Non-pigmented ciliary epithelial cell (primary cell): ENCODE measurements at places on chromosomes 4 and X.

DNA sequence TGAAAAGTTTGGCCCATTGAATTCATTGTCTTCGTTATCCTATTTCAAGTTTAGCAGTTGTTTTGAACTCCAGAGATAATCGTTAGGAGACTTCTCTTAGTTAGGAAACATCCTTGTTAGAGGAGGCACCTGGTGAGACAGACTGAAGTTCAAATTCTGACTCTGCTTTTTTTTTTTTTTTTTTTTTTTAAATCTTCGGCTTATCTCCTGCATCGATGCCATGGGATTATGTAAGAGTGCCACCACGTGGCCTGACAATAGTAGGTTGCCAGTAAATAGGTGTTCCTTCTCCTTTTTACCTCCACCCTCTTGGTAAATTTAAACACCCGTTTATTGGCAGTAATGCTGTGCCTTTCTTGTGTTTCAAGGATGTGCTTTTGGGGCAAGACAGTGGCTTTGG lies 149.3 kb downstream of the SOWAHB start:
- no peak for DNase-seq

GRCh38 chrX:14899607-14900006 lies 26.4 kb downstream of the MOSPD2 start:
- peak; percentile 45 for DNase-seq

- no peak for DNase-seq
These were observed 45.0 kb downstream of the PIR start for GRCh38 chrX:15448010-15448639.

DNA sequence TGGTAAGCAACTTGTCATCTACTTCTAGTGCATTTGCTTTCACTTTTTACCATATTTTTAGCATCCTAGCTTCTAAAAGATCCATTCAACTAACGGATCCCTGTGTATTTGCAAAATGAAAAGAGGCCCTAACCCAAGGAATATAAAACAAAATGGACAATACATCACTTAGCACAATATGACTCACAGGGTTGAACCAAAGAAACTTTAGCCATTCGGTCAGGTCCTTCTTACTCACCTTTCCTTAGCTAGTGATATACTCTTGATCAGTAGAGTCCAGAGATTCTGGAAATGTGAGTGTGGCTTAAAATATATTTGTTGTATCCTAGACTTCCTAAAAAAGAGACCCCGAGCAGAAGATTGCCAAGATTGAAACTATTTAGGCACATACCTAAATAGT lies 19.5 kb downstream of the TMPRSS11E start:
- DNase-seq = no peak

GRCh38 chrX:35798042-35798441 lies at the start of gene MAGEB16:
MAGEB16 (plus strand) TSS chrX:35798342; CDS start chrX:35802197, 3,855 bp downstream.
- no peak for DNase-seq

- DNase-seq = no peak
These were observed 45.3 kb upstream of the PGRMC1 start for GRCh38 chrX:119190831-119191230.

DNA sequence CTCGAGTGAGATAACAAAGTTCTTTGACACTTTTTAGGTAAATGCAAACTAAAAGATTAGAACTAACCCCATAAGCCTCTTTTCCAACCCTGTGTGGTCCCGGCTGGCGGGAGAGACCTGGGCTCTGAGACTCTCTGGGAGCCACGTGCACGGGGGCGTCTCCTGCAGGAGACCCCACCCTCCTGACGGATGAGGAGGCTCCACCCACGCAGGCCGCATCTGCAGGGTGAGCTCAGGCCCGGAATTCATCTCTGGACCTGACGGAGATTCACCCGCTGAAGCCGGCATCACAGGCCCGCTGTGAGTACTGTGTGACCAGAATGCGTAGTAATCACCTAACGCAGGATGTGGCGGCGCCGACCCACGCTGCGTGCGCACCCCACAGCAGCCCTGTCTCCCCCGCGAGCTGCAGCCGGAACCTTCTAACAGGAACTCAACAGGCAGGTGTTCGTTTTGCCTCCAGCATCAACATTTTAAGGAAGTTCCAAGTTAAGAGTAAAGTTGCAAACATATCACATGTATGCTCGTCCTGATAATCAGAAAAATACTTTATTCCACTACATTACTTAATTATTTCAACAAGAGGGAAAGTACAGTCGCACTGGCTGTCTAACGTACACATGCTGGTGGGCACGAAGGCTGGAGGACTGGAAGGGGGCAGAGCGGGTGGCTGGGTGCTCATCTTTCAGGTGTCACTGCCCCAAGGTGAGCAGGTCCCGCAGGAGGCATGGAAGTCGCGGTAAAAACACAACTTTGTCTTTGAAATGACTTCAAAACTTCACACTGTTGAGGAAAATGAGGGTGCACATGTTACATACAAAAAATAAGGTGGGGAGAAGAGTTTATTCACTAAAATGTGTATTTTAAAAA lies 44.5 kb downstream of the FGFRL1 start:
- DNase-seq = no peak

- DNase-seq = peak; percentile 50
These were observed 118.7 kb downstream of the FAT4 start for GRCh38 chr4:125433453-125433852.

GRCh38 chr4:111228396-111228795 lies 605.5 kb upstream of the PITX2 start:
- no peak for DNase-seq

GRCh38 chrX:154531626-154532025 lies 15.0 kb downstream of the G6PD start:
- no peak for DNase-seq

- no peak for DNase-seq
These were observed 31.4 kb downstream of the HMX1 start for GRCh38 chr4:8840006-8840793.

DNA sequence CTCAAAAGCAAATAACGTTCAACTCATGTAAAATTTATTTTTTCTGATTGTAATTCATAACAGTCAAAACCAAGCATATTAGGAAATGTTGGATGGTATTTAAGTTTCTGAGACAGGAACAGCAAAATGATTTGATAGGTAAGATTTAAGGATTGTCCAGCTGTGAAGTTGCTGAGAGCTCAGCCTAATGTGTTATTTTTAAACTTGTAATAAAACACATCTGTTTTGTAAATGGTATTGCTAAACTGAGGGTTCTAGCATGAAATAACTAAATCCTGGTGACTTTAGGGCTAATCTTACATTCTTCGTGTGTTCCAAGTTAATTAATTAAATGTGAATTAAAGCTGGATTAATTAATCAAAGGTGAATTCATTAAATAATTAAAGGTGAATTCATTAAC lies 13.3 kb downstream of the TLR10 start:
- DNase-seq = no peak

- no peak for DNase-seq
These were observed 81.7 kb upstream of the GIMD1 start for GRCh38 chr4:106450249-106450648.

DNA sequence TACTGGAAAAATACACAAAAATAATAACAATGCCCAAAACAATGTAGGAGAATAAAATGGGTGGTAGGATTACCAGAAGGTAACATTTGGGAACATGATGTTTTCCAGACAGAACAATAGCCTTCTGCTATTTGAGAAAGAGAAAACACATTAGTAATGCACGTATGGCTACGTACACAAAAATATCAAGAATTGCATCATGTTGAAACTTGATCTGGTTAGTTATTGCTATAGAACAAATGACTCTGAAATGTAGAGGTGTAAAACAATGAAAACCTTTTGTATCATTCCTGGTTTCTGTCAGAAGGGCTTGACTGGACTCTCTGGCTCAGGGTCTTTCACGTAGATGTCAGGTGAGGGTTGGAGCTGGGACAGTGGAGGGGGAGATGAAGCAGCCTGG lies 1040.0 kb downstream of the FAT4 start:
- DNase-seq = no peak

- DNase-seq = no peak
These were observed at the start of gene ZCCHC18 for GRCh38 chrX:104112326-104112951. ZCCHC18 (plus strand) TSS chrX:104112523; CDS start chrX:104114112, 1,589 bp downstream.

- DNase-seq = no peak
These were observed 129.4 kb downstream of the MAGEE2 start for GRCh38 chrX:75655627-75656026.

DNA sequence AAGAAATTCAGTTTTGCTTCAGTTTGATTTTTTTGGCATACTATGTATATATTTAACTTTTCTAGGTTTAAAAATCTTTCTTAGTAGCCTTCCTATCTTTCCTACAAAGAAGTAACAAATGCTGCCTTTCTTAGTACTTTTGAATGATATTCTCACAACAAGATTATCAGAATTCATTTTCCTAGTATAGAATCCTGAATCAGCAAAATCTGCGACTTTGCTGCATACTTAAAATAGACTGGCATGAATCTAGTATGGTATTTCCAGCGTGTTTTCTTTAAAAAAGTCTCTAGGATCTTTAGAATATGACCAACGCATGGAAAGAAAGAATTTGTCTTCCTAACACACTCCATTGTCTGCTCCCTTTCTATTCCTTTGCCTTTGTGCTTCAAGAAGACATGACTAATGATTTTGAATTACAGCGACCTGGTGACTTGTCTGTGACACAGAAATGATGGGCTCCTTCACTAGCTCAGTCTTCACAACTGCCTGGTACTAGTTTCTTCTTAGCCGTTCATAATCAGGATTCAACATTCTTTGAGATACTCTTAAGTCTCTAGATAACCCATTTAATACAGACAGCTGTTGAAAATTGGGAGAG lies 349.8 kb downstream of the PPARGC1A start:
- no peak for DNase-seq

- no peak for DNase-seq
These were observed 104.6 kb upstream of the MXRA5 start for GRCh38 chrX:3450881-3451570.

DNA sequence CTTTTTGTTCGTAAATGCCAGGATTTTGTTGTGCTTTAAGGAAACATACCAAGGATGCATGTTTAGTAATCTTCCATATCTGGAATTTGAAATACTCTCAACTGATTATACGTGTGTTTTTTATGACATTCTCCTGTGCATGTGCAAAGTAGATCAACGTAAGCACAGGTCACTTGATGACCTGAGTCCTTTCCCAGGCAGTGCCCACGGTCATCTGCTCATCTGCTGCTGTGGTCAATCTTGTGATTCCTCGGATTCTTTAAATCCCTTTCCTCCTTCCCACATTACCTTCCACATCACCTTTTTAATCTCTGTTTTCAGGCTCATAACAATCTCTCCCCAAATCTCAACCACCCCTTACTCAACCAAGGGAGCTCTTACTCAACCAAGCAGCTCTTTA lies 104.1 kb downstream of the RASL11B start:
- no peak for DNase-seq

DNA sequence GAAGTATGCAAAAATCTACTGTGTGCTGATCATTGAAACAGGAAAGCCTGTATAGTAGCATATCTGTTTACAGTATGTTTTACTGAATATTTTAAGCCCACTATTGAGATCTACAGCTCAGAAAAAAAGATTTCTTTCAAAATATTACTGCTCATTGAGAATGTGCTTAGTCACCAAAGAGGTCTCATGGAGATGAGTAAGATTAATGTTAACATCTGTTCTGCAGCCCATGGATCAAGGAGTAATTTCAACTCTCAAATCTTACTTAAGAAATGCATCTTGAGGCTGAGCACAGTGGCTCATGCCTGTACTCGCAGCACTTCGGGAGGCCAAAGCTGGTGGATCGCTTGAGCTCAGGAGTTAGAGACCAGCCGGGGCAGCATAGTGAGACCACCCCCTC lies 3.3 kb downstream of the RNF4 start:
- peak; percentile 36 for DNase-seq

- DNase-seq = no peak
These were observed 103.8 kb downstream of the USP46 start for GRCh38 chr4:52555356-52555716.

DNA sequence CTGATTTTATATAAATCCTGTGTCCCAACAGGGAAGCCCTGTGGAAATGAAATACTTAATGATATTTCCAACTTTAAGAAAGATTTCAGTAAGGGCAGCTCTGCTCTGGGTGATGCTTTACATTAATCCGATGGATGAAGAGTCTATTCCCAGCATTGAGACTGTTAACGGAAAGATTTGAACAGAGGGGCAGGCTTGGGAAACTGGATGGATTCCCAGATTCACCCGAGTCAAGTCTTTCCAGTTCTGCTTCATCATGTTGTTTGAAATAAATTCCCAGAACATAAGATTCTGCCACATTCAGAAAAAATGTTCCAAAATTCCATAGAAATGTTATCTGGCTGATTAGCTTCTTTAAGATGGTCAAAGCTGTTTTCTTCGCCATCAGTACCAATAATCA lies 246.0 kb downstream of the FBXW7 start:
- DNase-seq = no peak

DNA sequence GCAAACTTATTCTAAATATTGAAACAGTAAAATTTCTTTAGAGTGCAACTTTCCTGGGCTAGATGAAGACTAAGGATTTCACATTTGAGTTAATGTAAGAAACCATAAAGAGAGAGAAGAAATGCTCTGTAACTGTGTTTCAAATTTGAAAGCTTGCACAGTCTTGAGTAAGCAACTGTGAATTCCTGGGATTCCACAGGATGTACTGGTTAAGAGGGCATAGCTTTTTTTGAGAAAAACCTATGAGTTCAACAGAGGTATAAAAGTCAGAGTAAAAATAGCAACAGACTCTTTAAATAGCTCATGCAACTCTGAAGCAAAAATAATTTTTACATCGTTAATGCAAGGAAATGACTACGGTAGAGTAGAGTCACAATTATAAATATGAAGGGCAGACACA lies 25.5 kb downstream of the ZNF330 start:
- peak; percentile 59 for DNase-seq

DNA sequence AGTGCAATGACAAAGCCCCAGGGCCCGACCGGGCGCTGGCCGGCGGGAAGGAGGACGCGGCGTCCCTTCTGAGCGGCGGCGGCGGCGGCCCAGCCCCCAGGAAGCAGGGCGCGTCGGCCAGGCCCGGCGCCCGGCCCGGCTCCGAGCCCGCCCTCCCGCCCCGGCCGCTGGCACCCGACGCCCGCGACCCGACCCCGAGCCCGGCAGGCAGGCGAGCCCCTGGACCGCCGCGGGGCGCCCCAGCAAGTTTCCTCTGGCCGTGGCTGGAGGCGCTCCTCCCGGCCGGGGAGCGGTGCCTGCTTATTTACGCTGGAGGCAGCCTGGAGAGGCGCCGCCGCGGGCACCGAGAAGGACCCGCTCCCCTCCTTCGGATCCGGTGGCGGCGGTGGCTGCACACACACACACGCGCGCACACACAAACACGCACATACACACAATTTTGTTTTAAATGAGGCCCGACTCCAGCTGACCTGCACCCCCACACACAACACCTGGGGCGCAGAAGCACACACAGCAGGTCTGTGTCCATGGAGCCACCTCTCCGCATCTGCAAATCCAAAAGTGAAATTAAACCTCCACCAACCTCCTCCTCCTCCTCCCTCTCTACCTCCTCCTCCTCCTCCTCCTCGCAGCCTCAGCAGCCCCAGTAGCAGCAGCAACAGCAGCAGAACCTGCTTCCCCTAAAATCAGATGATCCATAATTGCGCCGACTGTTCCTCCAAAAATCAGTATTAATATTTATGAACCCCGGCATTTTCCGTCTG lies 669 bp downstream of the IRF2 start:
- no peak for DNase-seq
